Effector CD4-positive, alpha-beta T cell (primary cell): ENCODE measurements at places on chromosomes 12 and 14.

- no peak for DNase-seq
Measured at GRCh38 chr14:38553586-38553985, 297.7 kb upstream of the CLEC14A start.

DNA sequence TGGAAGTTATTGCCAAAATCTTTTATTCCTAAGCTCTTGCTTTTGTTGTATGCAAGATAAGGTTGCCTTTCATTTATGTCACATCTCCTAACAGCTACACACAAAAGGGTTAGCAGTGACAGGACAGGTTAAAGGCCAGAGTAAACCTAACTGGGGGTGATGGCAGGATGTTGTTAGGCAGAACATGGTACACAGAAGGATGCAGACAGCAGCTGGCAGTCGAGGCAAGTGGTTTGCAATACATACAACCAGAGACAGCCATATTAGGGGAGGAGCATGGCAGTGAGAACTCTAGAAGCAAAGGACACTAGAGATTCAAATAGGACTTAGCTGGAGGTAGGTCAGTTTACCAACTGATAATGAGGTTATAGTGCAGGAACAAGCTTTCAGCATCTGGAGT, 2.7 kb upstream of the ABCD2 start:
- no peak for DNase-seq

GRCh38 chr14:104473244-104473565, 106.4 kb upstream of the C14orf180 start:
- no peak for DNase-seq

GRCh38 chr12:114729731-114730130, 45.8 kb upstream of the TBX3 start:
- no peak for DNase-seq

- DNase-seq = no peak
Measured at GRCh38 chr14:105063056-105063455, 2.2 kb downstream of the GPR132 start.

DNA sequence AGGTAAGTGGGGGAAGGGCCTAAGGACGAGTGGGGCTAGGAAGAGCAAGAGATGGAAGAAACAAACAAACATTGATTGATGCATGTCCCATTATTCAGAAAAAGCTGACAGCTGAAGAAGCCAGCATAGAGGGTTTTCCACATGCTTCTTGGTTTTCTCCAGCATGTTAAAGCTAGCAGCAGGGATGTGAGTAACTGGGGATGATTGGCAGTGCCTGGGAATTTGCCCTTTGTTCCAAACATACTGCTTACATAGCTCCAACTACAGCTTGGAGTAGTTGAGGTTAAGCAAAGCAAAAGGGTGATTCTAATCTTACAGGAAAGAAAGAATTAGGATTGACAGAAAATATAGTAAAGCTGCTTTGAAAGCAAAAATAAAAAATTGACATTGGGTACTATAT, 68.0 kb upstream of the IFNG-AS1 start:
- DNase-seq = no peak

- no peak for DNase-seq
Measured at GRCh38 chr14:56888274-56888673, 78.0 kb upstream of the OTX2 start.

DNA sequence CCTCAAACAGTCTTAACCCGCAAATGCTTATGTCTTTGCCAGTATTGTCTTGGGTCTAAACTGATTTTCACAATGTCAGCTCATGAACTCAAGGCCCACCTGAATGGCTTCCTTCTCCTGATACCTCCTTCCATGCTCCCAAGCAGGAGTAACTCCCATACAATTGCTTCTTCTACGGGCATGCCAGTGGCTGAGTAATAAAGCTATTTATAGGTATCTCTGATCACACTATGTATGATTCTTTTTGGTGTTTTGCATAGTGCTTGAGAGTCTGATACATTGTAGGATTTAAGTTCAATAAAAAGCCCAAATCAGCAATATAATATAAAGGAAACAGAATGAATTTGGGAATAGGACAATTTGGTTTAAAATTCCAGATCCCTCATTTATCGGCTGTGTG, 235.0 kb upstream of the DCN start:
- no peak for DNase-seq

DNA sequence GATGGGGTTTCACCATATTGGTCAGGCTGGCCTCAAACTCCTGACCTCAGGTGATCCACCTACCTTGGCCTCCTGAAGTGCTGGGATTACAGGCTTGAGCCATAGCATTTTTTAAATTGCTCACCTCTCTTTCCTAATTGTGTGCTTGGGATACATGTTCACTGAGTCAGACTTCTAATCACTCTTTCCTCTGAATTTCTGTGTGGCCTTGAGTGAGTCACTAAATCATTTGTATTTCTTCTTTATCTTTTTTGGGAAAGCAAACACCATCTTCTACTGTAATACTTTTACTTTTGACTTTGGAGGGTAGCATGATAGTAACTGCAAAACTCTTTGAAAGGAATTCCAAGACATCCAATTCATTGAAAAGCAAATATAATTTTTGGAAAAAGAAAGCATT, 60.8 kb downstream of the FLRT2 start:
- no peak for DNase-seq

DNA sequence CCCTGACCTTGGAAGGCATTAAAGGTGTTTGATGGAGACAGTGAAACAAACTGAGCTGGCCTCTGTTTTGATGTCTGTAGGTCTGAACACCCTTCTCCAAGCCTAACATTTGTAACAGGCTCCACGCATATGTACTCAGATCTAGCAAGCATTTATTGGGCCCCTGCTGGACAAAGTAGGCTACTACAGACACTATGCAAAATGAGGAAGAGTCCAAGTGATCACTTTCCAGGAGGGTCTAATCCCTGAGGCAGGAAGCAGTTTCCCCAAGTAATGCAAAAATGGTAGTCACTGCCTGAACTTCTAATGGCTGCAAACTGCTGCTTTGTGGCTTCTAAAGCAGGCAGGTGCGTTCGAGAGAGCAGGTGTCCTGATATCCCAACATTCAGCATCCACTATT, 405.8 kb downstream of the MED13L start:
- no peak for DNase-seq

- DNase-seq = no peak
Measured at GRCh38 chr12:86179855-86180254, 76.3 kb downstream of the MGAT4C start.

- DNase-seq = no peak
Measured at GRCh38 chr14:51614707-51615106, 37.0 kb upstream of the FRMD6 start.

GRCh38 chr12:107243341-107243740, 150.0 kb upstream of the CRY1 start:
- DNase-seq = no peak

- no peak for DNase-seq
Measured at GRCh38 chr14:55347040-55347439, 64.6 kb downstream of the ATG14 start.
